ENCODE measurements at places on chromosomes 2 and 18.

DNA sequence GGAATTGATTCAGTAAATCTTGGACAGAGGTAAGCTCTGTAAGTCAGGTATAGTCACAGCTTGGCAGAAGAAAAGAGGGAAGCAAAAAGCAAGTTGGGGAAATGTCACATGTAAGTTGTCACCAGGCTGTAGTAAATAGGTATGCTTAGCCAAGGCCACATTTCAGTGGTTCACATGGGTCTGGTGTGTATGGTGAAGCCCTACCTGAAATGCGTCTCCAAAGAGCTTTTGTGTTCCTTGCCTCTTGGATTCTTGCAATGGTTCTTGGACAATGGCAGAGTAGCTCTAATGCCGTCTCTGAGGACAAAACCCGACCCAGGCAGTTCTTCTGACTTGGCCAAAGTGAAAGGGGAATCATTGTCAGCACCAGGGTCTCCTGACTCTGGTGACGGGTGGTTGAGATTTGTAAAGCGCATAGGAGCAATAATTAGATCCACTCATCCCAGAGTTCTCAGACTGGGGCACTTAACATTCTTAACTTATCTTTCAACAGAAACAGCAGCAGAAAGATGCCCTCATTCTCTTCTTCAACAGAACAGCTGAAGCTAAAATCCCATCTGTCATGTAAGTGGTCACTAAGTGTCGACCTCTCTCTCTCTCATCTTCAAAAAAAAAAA lies 34.4 kb upstream of the RPL37A start:
- no peak for DNase-seq

GRCh38 chr2:109342256-109342850 lies 213.3 kb downstream of the SH3RF3 start:
- DNase-seq, result no peak

GRCh38 chr18:9066817-9067306 lies 35.6 kb upstream of the NDUFV2 start:
- no peak for DNase-seq

DNA sequence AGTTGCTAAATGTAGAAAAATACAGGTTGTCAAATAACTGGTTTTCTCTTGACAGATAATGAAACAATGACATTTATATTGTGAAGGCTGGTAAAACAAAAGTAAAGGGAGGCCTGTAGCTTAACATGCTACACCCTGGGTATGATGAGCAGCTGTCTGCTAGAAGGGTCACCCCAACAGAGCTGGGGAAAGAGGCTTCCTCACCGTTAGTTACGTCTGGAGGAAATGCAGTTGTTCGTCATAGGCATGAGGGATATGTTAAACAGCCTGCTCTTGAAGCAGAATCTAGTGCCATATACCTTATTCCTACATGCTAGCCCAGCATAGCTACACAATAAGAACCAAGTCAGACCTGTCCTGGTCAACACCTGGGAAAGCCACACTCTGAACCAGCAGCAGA lies 49.9 kb downstream of the LPIN2 start:
- DNase-seq, result no peak

GRCh38 chr2:200578778-200579177 lies 7.0 kb upstream of the AOX1 start:
- DNase-seq, result no peak

GRCh38 chr2:128685841-128686496 lies 367.3 kb upstream of the HS6ST1 start:
- DNase-seq, result no peak

- no peak for DNase-seq
Observed at GRCh38 chr2:71067567-71068217, 756 bp upstream of the NAGK start.

DNA sequence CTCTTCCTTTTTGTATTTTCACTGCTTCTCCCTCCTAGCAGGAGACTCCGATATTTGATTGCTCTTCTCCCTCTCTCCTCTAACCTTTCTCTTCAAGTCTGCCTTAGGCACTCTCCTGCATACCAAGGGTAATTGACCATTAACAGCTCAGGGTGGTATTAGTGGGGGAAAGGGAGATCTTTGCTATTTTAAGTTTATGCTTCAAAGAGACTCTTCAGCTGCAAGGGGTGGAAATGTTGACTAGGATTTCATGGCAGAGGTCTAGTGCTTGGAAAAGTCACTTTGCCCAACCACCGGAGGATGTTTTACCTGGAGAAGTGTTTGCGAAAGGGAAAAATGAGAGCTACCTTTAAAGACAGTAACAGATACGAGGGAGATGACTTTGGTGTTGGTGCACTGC lies 453.7 kb downstream of the SLC4A3 start:
- DNase-seq, result no peak

Measured in forelimb muscle (tissue), 1 donor.